ENCODE measurements at places on chromosomes 5 and 9.

GRCh38 chr5:76747706-76748105, 31.8 kb downstream of the F2R start:
- DNase-seq: no peak

DNA sequence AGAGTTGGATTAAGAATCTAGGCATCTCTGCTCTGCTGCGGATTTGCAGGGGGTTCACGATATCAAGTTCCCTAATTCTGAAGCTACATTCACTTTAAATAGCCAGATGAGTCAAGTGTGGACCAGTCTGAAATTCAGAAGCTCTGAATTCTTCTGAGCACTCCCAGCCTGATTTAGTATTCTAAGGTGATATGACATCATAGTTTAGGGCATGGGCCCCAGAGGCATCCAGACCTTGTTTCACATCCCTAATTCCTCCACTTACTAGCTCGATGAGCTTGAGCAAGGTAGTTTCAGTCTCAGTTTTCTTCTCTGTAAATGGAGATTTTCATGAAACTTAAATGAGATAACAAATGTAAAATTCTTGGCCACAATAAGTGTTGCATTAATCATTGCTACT, 65.2 kb downstream of the TMEM167A start:
- DNase-seq: no peak

DNA sequence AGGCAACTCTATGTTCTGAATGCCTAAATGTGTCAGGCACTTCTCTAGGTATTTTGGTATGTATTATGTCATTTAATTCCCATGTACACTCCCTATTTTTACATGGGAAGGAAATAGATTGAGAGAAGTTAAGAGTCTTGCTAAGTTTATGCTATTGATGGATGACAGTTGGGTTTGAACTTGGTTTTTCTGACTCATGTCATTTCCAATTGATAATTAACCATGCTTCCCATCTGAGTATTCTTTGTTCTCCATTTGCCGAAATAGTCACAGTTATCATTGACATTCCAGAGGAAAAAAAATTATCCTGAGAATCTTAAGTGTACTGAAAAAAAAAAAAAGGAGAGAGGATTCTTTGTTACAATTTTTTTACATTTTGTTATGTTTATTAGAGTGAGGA, 23.1 kb upstream of the DMRTA1 start:
- DNase-seq: no peak

- no peak for DNase-seq
These were observed 6.4 kb upstream of the CFAP90 start for GRCh38 chr5:7857361-7857760.

DNA sequence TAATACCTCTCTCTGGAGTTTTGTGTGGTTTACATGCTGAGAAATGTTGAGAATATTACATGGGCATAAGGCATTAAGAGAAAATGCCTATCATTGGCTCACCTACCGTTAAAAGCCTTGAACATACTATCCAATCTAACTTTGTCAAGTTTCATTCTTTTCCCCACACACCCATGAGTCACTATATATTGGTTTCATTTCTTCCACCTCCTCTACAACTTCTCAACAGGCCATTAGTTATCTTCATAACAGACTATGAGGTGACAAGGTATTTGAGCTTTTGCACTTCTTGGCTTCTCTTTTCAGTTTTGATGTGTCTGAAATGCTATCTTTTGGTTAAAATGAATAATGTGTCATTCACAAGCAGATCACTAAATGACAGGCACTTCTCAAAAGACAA, 288.0 kb downstream of the KCNN2 start:
- no peak for DNase-seq

DNA sequence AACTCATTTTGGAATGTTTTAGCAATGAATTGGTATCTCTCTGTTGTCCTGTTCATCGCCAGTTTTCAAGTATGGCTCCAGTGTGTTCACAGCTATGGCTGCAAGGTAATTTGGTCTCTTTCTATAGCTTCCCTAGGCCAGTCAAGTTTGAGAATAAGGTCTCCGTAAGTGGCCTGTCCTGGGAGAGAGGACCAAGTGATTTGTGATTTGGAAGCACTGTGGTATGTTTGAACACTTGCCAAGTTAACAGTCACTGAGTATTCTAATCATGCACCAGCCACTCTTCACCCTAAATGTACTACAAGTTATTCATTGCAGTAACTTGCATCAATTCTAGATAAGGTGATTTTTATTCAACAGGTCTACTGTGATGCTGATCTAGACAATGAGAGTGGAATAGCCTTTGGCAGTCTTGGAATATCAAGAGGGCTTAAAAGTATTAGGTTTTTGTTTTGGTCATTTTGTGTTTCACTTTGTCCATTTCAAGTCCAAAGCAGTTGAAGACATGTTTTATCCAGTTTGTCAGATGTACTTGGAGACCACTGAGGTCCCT, 41.1 kb downstream of the G3BP1 start:
- no peak for DNase-seq

- no peak for DNase-seq
These were observed 275.6 kb downstream of the SEC61B start for GRCh38 chr9:99497641-99498040.

DNA sequence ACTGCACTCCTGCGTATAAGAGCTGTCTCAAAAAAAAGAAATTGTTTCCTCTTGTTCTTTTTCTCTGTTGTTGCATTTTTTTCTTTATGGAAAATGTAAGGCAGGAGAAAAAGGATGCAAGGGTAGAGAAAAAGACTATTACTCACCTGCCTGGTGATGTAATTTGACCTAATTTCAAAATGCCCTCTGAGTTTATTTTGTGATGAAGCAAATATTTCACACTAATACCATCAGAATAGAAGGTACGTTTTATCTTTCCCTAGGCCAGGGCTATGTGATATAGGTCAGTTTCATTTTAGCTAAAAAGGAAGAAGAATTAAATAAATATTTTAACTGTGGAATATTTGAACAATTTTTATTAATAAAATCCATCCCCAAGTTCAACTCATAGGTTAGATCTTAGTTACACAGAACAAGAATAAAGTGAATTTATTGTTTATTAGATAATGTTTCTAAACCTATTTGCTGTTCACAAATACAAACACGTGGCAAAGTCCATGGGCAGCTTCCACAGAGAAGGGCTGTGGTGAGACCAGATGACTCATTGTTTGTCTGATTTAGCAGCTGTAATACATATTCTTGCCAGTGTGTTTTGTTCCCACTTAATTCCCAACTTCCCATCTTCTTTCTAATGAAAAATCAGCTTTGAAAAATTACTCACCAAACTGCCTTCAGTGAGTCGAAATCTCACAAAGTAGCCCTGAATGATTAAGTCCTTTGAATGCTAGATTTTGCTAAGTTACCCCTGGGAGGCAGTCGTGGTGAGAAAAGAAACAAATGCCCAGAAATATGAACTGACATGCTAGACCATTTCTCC, 52.8 kb upstream of the CCDC112 start:
- no peak for DNase-seq

DNA sequence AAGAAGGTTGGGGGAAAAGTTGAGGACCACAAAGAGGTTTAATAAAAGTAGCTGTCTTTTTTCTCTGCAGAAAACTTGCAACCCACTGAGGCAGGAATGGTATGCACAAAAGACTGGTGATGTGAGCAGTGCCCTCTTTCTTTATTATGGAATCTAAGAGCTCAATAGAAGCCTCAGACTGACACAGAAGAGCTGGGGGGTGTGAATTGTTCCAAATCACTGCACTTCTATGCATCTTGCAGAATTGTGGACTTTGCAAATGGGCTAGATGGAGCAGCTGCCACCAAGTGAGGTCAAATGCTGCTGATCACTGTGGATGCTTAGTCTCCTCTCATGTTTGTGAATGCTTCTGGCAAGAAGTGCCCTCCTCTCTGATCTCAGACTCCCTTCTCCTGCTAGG, 227.1 kb downstream of the ZSWIM6 start:
- no peak for DNase-seq

GRCh38 chr9:134734270-134734669, 92.7 kb downstream of the COL5A1 start:
- DNase-seq: no peak

GRCh38 chr9:19510907-19511306, 102.1 kb downstream of the ACER2 start:
- DNase-seq: no peak

- no peak for DNase-seq
These were observed 27.1 kb downstream of the NANS start for GRCh38 chr9:98083566-98084183.

DNA sequence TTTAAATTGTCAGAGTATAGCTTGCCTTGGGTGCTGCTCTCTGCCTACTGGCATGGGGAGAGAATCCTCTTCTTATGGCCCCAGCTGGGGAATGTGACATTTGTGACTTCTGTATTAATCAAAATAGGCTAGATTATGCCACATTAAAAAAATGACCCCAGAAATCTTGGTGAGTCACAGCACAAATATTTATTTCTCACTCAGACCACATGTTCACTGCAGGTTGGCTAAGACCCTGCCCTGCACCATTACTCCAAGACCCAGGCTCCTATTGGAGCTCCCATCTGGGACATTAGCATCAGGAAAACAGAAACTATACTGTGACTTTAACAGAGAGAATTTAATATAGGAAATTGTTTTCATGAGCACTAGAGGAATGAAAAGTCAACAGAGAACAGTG, 16.6 kb upstream of the WHRN start:
- no peak for DNase-seq

DNA sequence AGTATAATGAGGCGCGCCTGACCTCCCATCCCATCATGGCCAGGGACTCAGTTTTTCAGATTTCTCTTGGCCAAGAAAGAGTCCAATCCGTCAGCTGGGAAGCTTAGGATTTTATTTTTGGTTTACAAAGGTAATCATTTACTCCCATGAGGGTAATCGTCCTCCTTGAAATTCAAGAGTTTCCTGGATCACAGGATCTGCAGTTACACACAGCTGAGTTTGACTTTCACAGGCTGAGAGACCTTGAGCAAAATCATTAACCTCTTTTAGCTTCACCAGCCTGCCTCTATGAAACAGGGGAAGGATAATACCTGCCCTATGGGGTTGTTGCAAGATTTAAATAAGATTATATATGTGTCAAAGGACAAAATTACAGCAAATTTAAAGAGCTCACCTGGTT, 15.4 kb upstream of the AK3 start:
- DNase-seq: no peak

DNA sequence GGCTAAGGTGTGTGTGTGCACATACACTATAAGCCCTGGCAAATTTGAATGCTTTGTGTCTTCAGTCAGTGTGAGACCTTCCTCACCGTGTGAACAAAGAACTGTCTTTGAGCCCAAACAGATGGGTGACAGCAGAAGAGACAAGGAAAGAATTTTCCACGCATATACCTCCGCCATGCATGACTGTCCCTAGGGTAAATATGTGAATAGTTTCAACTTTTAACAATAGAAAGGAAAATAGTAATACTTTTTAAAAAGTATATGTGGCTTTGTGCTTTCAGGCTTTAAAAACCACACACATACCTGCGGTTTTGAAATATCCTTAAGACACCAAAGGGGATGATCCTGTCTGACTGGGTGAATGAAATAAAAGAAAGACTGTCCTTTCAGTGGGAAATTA, 438.6 kb upstream of the MPDZ start:
- DNase-seq: no peak

Data from lower lobe of right lung (tissue), 2 donors.